Non-pigmented ciliary epithelial cell (primary cell): ENCODE measurements at places on chromosomes 7 and 10.

DNA sequence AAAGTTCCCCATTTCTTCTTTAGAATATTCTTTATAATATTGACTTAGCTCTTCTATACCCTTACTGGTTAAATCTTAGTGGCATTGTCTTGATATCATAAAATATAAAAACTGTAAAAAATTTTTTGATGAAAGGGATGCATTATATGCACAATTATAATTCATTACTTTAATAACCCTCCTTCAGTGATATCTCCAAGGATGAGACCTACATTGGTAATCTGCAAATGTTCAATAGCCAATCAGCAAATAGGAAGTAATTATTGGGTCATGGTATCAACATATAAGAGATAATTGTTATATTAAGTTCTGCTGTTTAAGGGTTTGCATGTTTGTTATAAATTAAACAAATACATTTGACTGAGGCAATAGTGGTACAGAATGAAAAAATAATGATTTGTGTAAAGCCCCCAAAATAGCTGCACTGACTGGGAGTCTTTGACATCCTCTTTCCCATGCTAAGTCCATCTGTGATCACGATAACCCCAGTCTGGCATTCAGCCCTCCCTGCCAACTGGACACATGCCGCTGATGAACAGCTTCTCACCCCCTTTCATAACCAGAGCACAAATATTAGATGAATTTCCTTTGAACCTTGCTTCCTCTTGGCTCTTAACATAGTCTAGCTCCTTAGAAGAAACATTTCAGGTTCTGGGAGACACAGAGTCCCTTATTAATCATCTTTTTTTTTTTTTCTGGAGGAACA, 169.5 kb downstream of the CPED1 start:
- DNase-seq: no peak

DNA sequence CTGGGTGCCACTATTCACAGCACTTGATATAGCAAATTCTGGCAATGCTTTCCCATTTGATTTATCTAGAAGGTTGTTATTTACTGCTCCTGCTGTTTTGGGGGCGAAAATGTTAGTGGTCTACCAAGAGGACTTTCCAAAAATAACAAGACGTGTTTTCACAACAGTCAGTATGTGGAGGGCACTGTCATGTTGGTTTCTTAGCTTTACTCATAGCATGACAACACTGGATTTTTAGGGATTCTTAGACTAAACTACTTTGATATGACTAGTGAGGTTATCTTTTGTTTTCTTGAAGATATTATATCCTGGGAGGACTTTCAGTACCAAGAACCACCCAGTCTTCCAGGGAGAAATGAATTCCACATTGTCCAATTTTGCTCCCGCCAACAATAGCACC, 49.4 kb downstream of the NUDCD3 start:
- DNase-seq: no peak

- no peak for DNase-seq
Measured at GRCh38 chr7:25861601-25862260, 290.3 kb upstream of the NFE2L3 start.

DNA sequence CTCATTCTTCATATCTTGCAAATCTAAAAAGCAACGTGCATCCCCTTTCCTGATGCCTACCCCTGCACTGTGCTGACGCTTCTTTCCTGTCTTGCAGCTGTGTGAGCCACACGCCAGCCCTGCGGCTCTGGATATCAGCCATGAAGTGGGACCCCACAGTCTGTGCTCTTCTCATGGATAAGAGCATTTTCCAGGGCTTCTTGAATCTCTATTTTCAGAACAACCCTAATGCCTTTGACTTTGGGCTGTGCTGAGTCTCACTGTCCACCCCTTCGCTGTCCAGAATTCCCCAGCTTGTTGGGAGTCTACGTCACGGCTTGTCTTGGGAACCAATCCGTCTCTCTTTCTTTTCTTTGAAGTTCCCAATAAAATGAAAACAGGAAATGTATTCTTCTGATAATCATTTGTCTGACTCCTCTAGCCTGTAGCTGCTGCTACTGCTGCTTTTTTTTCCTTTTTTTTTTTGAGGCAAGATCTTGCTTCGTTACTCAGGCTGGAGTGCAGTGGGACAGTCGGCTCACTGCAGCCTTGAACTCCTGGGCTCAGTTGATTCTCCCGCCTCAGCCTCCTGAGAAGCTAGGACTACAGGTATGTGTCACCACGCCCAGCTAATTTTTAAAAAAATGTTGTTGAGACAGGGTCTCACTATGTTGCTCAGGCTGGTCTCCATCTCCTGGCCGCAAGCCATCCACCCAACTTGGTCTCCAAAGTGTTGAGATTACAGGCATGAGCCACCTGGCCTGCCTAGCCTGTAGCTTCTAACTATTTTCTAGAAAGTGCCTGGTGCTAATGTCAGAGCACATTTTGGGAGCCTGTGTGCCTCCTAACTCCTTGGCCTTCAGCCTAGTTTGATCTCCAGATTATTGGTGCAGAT, 30.3 kb downstream of the GSTO2 start:
- peak; percentile 72 for DNase-seq

- DNase-seq: no peak
Measured at GRCh38 chr7:32935558-32935957, 21.7 kb upstream of the FKBP9 start.

DNA sequence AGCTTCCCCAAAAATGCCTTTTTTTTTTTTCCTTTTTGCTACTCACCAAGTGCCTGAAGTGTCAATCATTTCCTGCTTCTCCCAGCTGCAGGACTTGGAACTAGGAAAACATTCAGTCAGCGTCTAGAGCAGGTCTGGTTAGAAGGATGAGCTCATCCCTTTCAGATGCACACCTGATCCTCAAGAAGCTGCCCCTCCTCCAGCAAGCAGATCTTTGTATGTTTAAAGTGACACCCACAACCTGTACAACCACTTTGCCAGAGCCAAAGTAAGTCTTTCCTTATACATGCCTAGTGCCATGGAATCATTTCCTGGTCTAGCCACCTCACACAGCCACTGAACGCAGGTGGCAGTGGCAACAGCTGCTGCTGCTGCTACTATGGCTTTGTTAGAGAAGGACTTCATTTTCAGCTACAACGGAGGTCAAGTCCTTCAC, 10.4 kb upstream of the USP54 start:
- DNase-seq: no peak

DNA sequence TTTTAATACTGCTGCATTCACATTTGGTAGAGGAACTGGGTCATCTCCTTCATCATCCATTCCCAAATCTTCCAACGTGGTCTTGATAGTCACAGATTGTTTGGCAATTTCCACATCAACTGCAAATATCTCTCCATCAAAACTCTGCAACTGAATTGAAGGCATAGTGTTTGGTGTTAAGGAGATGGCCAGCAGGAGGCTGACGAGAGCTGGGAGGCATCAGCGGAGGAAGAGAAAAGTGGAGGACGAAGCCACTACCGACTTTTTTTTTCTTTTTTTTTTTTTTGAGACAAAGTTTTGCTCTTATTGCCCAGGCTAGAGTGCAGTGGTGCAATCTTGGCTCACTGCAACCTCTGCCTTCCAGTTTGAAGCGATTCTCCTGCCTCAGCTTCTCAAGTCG, 205.0 kb upstream of the KCTD7 start:
- no peak for DNase-seq

- DNase-seq: no peak
Measured at GRCh38 chr10:52121688-52122087, 192.4 kb upstream of the DKK1 start.

DNA sequence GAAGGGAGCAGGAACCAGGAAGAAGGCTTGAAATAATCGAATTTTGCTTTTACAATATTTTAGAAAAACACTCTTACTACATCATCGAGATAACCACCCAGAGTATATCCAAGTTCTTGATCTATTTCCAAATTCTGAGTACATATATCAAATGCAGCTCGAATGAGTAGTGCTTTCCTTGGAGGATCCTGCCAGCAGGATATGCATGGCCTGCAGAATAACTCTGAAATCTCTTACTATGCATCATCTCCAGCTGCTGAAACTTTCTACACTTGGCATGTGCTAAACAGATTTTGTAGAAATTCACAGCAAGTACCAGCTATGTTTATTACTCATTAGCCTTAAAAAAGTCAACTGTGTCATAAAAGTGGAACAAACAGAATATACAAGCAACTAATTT, 44.0 kb upstream of the ANK3 start:
- DNase-seq: peak; percentile 60

DNA sequence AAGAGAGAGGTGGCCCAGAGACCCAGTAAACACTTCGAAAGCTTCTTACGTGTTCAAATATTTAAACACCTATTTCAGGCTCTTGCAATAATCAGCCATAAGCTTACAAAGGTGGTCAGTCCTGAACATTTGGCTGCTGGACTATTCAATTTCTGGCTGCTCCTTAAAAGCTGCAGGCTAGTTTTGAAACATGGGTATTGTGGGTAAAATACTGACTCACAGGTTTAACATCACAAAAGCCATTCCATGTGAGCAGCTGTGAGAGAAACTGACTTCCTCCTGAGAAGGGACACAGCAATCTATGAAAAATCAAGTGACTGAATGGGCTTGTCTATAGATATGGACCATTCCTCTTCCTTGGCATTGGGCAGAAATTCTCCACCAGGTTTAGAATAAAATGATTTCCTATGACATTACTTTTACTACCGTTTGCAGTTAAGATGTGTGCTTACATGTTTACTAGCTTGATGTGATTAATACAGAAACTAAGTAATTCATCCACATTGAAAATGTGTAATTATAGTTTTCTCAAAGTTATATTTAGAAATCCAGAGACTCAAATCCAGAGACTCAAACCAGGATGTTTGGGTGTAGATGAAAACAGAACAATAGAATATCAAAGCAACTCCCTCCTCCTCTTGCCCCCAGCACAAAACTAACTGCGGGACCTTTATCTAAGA, 252.3 kb downstream of the GATA3 start:
- DNase-seq: no peak

DNA sequence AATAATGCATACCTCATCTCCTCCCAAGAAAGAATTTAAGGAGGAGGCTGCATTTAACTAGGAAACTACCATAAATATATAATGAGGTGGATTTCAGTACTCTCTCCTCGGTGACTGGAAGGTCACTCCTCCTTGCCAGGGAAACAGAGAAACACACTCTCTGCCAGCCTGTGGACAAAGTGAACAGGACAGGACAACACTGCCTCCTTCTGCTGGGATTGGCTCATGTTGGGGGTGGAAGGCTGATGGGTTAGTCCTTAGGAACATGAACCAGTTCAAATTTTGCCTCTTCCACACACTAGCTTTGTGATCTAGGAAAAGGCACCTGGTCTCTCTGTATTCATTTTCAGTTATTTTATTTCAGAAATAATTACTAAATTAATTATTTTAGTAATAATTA, 50.6 kb upstream of the STEAP4 start:
- DNase-seq: no peak

GRCh38 chr10:91367127-91367531, 43.0 kb upstream of the HECTD2 start:
- DNase-seq: no peak

DNA sequence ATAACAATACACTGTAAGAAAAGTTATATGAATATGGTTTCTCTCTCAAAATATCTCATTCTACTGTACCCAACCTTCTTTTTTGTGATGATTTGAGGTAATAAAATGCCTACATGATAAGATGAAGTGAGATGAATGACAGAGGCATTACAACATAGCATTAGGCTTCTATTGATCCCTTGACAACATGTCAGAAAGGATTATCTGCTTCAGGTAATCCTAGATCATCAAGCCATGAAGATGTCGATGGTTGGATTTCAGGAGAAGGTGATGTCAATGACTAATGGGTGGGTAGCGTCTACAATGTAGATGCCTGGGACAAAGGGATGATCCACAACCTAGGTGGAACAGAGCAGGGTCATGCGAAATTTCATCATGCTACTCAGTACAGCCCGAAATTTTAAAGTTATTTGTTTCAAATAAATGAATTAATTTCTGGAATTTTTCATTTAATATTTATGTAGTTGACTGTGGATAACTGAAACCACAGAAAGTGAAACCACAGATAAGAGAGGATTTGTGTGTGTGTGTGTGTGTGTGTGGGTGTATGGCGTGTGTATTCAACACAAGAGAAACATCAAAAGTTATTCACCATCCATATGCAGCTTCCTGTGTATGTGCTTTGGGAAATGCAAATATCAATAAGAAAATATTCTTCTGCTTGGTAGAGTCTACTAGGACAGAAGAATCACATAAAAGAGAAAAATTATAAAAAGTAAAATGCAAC, 77.0 kb downstream of the MAGI2 start:
- peak; percentile 48 for DNase-seq

- DNase-seq: no peak
Measured at GRCh38 chr7:132825932-132826835, 249.9 kb upstream of the PLXNA4 start.

- DNase-seq: no peak
Measured at GRCh38 chr10:86952106-86952505, 5.3 kb downstream of the MMRN2 start.

- DNase-seq: no peak
Measured at GRCh38 chr7:140195859-140196258, 19.1 kb upstream of the KDM7A start.
